ENCODE measurements at places on chromosomes 1 and 21. TPM values are rescaled to one million over a fixed set of nuclear protein-coding genes. Genes with fewer than 3 reads are reported as not detected.

Gene SELENON
- total RNA-seq: 63.6 TPM

Gene TMPRSS3
- 0.14 TPM for total RNA-seq

Gene VPS13D
- total RNA-seq: 7.2 TPM

Gene NTRK1
- 0.12 TPM for total RNA-seq

Gene HCRTR1
- total RNA-seq: 0.04 TPM

Gene RHBG
- total RNA-seq: not detected

Gene ADAMTSL4
- total RNA-seq: 5.6 TPM

Gene ATP5PO
- total RNA-seq: 156 TPM

Gene REN
- total RNA-seq: not detected

Gene ARHGEF16
- total RNA-seq: 5.0 TPM

Gene HSF2BP
- total RNA-seq: 1.8 TPM

Gene SUSD4
- 0.60 TPM for total RNA-seq

Gene RGS13
- not detected for total RNA-seq

Gene RHEX
- total RNA-seq: not detected

Gene RIMS3
- 1.2 TPM for total RNA-seq

Gene OLFML2B
- 0.47 TPM for total RNA-seq

Gene GLIS1
- total RNA-seq: 0.08 TPM

Gene CCDC17
- total RNA-seq: 0.48 TPM

Gene TTLL7
- total RNA-seq: 3.9 TPM

Gene PRMT6
- total RNA-seq: not detected

Gene OR2AK2
- not detected for total RNA-seq

Gene HSD11B1
- total RNA-seq: not detected

Gene KRTAP26-1
- not detected for total RNA-seq

Gene HCN3
- total RNA-seq: 5.8 TPM

Gene HES3
- total RNA-seq: not detected

Gene LCE1F
- not detected for total RNA-seq

Gene PSRC1
- 25.9 TPM for total RNA-seq

Gene NUP210L
- not detected for total RNA-seq

Gene AIRE
- total RNA-seq: not detected

Gene PRAMEF26
- total RNA-seq: not detected

Gene IGFN1
- total RNA-seq: 0.82 TPM

Gene CD46
- 92.2 TPM for total RNA-seq

Gene PDPN
- total RNA-seq: not detected

Gene MGST3
- total RNA-seq: 213 TPM

Gene DPM3
- 73.6 TPM for total RNA-seq

Gene LAMC2
- total RNA-seq: 21.5 TPM

Gene LCE1B
- total RNA-seq: not detected

Gene ARHGAP29
- total RNA-seq: 14.5 TPM

Gene MASP2
- 0.09 TPM for total RNA-seq

Gene LCE1D
- not detected for total RNA-seq

Gene LINGO4
- not detected for total RNA-seq

Gene TRAF3IP3
- total RNA-seq: not detected

Gene PCSK9
- total RNA-seq: 3.4 TPM

Gene C1orf115
- total RNA-seq: 5.4 TPM

Gene LRRC39
- total RNA-seq: 0.15 TPM

Gene KCNJ10
- total RNA-seq: not detected

Gene CRYBG2
- 1.2 TPM for total RNA-seq

Gene GRHL3
- total RNA-seq: 0.52 TPM

Gene NGF
- total RNA-seq: 3.4 TPM
